Left cardiac atrium (tissue), 4 donors: ENCODE measurements at places on chromosomes 4 and X. TPM values are rescaled to one million over a fixed set of nuclear protein-coding genes. Genes with fewer than 3 reads are reported as not detected.

The FGFR3 gene
- total RNA-seq: 5.4 TPM

GRCh38 chr4:24473309-24473721 lies 111.0 kb downstream of the DHX15 start:
- peak; percentile 39 for DNase-seq

GRCh38 chr4:47974566-47974965 lies 41.9 kb downstream of the CNGA1 start:
- no peak for DNase-seq

- no peak for DNase-seq
Measured at GRCh38 chrX:118373538-118373937, 27.6 kb downstream of the WDR44 start.

DNA sequence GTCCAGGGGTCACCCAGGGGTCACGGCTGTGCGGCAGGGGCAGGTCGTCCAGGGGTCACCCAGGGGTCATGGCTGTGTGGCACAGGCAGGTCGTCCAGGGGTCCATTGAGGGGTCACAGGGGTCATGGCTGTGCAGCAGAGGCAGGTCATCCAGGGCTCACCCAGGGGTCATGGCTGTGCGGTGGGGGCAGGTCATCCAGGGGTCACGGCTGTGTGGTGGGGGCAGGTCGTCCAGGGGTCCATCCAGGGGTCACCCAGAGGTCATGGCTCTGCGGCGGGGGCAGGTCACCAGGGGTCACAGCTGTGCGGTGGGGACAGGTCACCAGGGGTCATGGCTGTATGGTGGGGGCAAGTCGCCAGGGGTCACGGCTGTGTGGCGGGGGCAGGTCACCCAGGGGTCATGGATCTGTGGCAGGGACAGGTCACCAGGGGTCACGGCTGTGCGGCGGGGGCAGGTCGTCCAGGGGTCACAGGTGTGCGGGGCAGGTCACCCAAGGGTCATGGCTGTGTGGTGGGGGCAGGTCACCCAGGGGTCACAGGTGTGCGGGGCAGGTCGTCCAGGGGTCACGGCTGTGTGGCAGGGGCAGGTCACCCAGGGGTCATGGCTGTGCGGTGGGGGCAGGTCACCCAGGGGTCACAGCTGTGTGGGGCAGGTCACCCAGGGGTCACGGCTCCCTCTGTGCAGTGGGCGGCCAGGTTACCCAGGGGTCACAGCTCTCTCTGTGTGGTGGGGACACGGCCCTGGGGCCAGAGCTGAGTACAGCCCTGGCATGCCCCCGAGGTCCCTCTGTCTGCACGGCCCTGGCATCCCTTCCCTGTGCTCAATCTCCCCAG lies 16.0 kb downstream of the ATP5ME start:
- DNase-seq: no peak
